ENCODE measurements at places on chromosomes 2 and 18. TPM values are rescaled to one million over a fixed set of nuclear protein-coding genes. Genes with fewer than 3 reads are reported as not detected.

DNA sequence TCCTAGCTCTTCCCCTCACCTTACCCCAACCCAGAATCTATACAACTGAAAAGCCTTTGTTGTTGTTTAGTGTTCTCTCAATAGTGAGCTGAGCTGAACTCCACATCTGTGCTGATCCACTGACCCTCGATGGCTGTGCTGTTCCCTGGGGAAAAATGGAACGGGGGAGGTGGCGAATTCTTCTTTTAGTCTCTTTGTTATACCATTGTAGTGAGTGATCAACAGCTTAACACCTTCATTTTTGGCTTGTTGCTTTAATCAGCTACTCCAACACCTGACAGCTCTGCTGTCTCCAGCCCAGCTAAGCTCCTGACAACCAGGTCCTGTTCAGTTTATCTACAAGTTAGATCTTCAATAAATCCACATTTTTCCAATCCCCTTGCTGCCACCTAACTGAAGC lies 25.7 kb downstream of the PLA2R1 start:
- no peak for DNase-seq

Gene TRMT61B
- total RNA-seq: 14.3 TPM

- peak; percentile 52 for DNase-seq
These were observed 230.4 kb upstream of the AGAP1 start for GRCh38 chr2:235263205-235264120.

- DNase-seq: peak; percentile 41
These were observed at the start of gene SLC9A4 for GRCh38 chr2:102473020-102473419. SLC9A4 (plus strand) TSS chr2:102473226; CDS start chr2:102473760, 534 bp downstream.

Gene ALLC
- total RNA-seq: not detected

Gene SKA1
- 22.1 TPM for total RNA-seq

Gene LIPG
- total RNA-seq: 92.0 TPM

GRCh38 chr2:106095478-106096298 lies 98.4 kb downstream of the UXS1 start:
- no peak for DNase-seq

Gene RFX8
- not detected for total RNA-seq

- no peak for DNase-seq
These were observed 286.2 kb downstream of the GRB14 start for GRCh38 chr2:164335128-164335527.

DNA sequence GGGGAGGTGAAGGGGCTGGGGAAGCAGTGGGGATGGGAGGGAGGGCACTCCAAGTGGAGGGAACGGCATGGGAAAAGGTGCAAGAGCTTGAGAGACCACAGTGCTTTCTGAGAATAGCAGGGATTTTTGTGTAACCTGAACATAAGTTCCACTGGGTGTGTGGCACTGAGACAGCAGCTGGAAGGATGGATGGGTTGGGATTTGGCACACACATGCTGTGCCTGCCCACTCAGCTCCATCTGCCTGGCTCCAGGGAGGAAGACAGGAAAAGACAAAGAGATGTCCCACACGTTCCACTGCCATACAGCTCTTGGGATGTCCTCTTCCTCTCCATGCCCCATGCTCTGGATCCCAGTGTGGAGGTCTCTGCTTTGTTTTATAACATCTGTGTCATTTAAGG lies 114.1 kb upstream of the TEX51 start:
- no peak for DNase-seq

DNA sequence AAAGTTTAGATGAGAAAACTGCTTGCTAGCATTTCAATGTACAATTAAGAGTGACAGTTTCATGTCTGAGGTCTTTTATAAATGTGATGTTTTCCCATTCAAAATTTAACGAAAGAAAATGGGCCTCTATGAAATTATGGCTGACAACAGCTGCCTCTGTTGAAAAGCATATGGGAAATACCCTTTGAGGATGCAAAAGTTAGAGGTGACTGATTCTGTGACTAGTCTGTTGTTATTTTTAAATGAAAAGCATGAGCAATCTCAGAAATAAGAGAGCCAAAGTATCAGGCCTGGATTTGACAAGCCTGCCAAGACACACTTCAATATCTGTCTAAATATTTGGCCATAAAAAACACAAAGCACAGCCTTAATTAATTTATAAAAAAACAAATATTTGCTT lies 580.8 kb downstream of the ERBB4 start:
- DNase-seq: no peak

- DNase-seq: no peak
These were observed 12.5 kb upstream of the REG1B start for GRCh38 chr2:79100285-79100684.

Gene NAGK
- 80.2 TPM for total RNA-seq

Gene CTAGE1
- total RNA-seq: not detected

Gene RAB17
- 23.6 TPM for total RNA-seq

- no peak for DNase-seq
These were observed 62.7 kb upstream of the MAPRE2 start for GRCh38 chr18:34978533-34978893.

DNA sequence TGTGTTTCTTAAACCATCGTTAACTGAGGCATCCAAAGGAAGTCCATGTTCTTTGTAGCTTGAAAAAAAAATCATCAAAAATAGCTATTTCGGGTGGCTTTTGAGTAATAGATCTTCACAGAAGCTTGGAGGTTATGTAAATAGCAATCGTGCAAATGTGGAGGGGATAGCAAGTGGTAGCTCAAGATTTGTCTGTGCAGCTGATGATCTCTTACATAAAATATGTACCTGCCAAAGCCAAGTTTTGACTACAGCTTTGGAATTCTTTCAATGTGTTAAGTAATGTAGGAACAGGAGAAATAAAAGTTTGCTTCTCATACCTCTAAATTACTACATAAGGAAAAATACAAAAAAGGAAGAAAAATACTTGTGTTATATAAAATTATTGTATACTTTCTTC lies 1432.0 kb downstream of the DPP10 start:
- DNase-seq: no peak

- no peak for DNase-seq
These were observed 325.4 kb downstream of the SMAD2 start for GRCh38 chr18:47605093-47605492.

Gene ANKRD53
- total RNA-seq: not detected

- DNase-seq: no peak
These were observed 5.7 kb downstream of the GPR35 start for GRCh38 chr2:240630771-240631547.

DNA sequence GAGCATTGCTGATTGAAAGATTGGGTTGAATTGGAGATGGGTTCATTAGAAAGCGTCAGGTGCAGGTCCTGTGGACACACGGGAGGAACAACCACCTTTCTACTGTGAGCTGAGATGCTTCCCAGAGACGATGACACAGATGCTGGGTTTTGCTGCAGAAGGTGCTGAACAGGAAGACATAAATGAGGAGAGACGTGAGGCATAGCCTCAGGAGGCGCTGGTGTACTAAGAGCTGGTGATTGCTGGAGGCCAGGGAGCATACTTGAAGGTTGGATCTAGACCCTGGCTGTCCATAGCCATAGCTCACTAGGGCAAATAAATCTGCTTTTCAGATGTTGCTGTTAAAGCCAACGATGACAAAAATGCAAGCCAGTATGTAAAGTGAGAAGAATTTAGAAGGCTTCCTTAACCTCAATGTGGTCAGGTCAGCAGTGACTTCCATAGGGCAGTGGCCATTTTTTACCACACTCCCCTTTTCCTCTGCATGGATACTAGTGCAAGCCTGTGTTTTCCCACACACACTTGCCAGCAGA lies 153.7 kb downstream of the SOX11 start:
- no peak for DNase-seq

Gene ARHGAP15
- total RNA-seq: 0.41 TPM

GRCh38 chr2:232234922-232235615 lies 143.5 kb upstream of the ALPP start:
- no peak for DNase-seq

DNA sequence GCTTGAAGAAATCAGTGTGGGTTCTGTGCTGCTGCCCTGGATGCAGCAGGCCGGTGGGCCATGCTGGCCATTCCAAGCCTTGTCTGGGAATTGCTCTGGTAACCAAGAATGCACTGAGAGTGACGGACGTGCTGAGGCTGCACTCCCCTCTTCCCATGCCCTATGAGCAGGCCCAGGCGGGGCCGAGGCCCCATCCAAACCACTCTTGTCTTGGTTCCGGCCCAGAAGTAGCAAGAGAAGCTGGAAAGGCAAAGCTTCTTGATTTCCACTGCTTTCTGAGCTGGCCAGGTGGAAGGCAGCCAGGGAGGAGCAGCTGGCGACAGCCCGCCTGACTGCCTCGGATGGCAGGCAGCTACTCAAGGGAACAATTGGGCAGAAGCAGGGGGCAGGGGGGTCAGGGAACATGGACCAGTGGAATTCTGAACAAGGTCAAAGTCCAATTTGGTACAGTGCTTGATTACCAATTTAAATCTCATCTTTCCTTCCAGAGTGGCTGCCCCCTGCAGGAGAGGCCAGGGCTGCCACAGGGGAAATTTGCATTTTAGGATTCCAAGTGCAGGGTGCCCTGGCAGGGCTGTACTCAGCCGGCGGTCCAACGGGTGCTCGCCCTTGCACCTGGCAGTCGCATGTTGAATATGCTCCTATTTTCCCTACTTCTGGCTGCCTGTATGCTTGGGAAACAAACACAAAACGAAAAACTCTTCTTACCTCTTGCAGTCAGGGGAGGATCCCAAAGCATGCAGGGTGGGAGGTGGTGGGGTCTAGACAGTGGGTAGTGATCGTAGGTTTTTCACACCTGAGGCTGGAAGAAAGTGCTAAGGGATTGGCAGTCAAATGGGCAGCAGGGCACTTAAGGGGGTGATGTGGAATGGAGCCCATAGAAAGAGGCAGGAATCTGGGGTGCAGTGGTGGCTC lies 67.3 kb downstream of the LIPG start:
- DNase-seq: no peak

GRCh38 chr18:49610022-49610445 lies 48.2 kb downstream of the LIPG start:
- DNase-seq: no peak

DNA sequence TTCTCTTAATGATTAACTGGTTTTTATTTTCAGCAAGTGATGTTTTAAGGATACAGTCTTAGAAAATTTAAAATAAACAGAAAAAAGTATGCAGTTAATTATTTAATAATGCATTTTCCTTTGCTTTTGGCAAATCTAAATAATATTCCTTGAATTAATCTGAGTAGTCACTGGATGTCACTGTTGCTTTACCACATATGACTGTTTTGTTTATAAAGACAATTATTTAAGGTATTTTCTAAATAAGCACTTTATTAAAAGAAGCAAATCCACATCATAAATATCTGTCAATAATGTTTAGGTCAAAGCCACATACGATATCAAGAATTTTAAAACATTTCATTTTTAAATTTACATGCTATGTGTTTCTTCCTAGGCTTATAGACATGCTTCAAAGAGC lies 40.6 kb upstream of the TFPI start:
- no peak for DNase-seq

Gene LYG1
- total RNA-seq: 0.23 TPM

DNA sequence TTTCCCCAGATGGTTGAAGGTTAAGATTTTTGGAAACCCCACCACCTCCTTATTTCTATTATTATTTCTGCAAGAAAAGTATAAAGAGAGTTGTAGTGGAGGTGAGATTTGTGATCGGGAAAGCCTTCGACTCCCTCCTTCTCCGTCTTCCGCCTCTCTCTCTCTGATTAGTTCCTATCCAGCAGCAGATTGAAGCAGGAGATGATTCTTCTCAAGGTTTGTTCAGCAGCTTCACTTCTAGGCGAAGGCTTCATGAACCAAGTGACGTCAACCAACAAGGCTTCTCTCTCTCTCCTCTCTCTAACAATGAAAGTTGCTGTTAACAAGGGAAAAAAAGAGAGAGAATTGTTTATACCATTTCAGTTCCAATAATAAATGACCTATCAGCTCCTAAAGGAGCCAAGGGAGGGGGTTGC lies at the start of gene BAZ2B:
Gene BAZ2B (minus strand): TSS at position 263 of the 416 bp plus-strand sequence. CDS start 137,829 bp downstream, outside the sequence.
- no peak for DNase-seq

Gene DNAJC5G
- not detected for total RNA-seq

Gene REG3G
- total RNA-seq: not detected

Gene NEB
- 0.10 TPM for total RNA-seq

Gene MC5R
- total RNA-seq: not detected

DNA sequence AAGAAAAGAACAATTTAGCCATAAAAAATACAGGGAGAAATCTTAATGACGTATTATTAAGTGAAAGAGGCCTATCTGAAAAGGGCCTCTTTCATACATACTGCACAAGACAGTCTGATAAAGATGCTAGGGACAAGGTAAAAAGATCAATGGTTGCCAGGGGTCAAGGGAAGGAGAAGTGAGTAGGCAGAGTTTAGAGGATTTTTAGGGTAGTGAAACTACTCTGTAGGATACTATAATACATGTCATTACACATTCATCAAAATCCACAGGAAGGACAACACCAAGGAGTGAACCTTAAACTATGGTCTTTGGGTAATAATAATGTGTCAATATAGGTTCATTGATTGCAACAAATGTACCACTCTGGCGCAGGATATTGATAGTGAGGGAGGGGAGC lies 289.3 kb downstream of the FSIP2 start:
- no peak for DNase-seq

GRCh38 chr2:189177251-189177840 lies 2.2 kb downstream of the COL5A2 start:
- DNase-seq: no peak

GRCh38 chr2:213425618-213426017 lies 141.4 kb downstream of the SPAG16 start:
- no peak for DNase-seq

Gene STK11IP
- 48.2 TPM for total RNA-seq

Gene WDSUB1
- 7.7 TPM for total RNA-seq

DNA sequence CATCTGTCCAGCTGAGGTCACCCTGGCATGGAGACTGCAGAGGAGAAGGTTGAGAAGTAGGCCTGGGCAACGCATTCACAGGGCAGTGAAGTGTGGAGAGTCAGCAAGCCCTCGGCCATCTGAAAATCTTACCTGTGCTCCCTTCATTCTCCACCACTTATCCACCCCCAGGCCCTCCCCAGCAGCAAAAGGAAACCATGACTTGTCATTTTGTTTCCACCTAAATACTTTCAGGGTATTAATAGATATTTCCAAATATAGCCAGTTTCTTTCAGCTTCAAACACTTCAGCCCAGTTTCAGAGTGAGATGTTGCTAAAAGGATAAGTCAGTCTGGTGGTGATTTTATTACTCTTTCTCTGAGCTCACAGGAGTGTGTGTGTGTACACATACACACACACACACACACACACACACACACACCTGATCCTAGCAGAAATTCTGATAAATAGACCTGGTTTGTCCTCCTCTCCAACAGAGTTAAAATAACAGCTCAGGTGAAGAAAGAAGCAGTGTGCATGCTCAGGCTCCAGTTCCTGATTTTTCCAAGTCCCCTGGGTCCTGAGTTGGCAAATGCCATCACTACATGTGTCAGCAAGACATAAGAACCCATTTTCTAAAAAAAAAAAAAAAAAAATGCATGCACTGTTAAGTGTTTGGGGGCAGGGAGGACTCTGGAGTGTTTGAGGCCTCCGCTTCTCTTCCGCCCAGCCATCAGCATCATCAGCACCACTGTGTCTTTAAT lies 82.8 kb downstream of the LOXHD1 start:
- DNase-seq: no peak

- DNase-seq: no peak
These were observed 105.8 kb upstream of the LYPD6 start for GRCh38 chr2:149224543-149224942.

Gene ZNF512
- total RNA-seq: 12.8 TPM

GRCh38 chr18:62964432-62964831 lies 249.1 kb downstream of the PHLPP1 start:
- DNase-seq: no peak

Gene EPHA4
- 3.4 TPM for total RNA-seq

Gene EML6
- total RNA-seq: 6.3 TPM
